Fibroblast of skin of abdomen (primary cell): ENCODE measurements at places on chromosomes 5 and 9.

DNA sequence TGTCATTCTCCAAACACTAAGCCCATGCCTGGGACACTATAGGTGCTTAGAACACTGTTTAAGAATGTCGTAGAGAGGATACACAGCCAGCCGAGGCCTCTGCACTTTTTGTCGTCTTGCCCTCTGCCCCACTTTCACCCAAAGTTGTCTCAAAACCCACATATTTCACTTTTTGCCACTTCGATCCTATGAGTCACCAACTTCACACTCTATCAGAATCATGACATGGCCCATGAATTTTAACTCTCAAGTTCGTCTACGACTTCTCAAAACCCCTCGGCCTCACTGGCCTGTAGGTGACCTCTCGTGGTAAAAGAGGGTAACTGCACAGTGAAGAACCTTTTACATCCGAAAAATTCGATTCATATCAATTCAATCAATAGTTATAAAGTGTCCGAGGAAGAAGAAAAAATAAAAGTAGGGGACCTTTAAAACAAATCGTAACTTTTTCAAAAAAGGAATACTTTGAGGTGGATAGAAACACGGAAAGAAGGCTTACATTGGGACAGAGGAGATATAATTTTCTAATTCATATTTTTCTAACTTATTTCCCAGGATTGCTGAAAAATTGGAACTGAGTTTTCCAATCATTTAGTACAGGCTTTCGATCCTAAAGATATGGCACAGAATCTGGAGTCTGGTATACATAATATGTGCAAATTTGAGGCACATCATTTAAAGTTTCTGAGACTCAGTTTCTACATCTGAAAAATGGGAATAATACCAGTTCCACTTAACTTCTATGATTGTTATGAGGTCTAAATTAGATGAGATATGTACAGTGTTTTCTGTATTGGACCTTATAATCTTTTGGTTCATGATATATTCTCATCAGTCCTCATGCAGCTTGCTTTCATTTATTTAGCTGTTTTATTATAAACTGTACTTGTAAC, 122.6 kb downstream of the APBA1 start:
- peak; percentile 59 for DNase-seq

- peak; percentile 56 for DNase-seq
Measured at GRCh38 chr9:115786321-115786720, 367.3 kb upstream of the PAPPA start.

DNA sequence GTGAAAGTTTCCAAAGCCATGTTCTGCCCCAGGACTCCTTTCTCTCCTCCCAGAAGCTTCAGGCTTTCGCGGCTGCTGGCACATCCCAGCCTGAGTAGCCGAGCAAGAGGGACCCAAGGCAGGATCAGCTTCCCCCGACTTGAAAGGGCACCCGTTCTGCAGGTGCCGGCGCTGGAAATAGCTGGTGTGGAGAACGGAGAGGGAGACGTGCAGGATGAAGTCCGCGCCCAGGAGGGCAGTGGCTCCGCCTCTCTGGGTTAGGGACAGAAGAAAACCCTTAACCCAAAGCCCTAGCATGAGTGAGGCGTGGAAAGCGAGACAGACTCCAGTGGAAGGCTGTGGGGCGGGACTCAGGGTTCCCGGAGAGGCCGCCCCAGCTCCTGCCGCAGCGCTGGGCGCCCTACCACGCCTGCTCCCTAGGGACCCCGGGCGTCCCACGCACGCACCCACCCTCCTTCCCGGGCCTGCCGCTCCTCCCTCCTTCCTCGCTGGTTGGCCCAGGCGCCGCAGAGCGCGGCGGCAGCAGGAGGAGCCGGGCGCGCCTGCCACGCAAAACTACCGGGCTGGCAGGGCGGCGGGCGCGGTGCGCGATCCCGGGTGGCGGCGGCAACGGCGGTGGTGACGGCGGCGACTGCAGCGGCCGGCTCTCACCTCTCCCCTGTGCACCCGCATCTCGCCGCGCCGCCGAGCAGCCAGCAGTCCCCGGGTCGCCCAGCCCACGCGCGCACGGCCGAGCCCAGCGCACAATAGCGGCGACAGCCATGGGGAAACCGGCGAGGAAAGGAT, at the start of gene SLC1A1:
Gene SLC1A1 (plus strand): TSS at position 550 of the 786 bp plus-strand sequence. CDS start 212 bp downstream, at position 762.
- peak; percentile 25 for DNase-seq

- peak; percentile 95 for DNase-seq
Measured at GRCh38 chr5:76805821-76806505, 12.9 kb upstream of the F2RL1 start.

DNA sequence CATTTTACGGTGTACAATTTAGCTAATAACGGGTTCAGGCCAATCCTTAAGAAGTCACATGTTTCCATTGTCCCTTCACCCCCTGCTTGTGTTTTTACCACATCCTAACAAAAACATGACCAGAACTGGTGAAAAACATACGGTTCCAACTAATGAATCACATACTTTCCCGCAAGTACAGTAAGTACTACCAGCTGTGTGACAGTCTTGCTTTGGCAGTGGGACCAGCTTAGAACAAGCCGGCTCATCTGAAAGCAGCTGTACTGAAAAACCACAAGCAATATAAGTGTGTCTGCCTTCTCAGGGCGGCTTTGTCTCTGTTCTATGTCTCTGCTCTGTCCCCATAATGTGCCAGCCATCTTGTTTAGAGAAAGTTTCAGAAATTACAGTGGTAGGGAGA, 242.5 kb downstream of the BNC2 start:
- peak; percentile 98 for DNase-seq

- DNase-seq, result no peak
Measured at GRCh38 chr9:131826966-131827525, 87.2 kb upstream of the RAPGEF1 start.

GRCh38 chr5:150278916-150279315, 10.7 kb downstream of the CAMK2A start:
- DNase-seq, result peak; percentile 89

DNA sequence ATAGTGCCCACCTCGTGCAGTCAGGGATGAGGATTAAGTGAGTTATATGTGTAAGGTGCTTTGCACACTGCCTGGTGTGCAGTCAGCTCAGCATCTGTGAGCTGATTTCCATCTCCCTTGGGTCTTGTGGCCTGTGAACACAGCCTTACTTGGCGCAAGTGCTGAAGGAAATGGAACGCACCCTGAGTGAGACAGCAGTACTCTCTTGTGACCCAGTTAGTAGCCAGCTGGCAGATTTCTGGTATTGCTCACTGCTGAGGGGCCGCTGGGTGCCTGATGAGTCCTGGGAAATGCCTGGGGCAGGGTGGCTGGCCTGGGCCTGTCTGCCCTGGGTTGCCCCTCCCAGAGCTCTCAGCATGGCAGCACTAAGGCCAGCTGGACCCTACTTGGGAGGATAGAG, 90.9 kb upstream of the BOD1 start:
- peak; percentile 13 for DNase-seq

DNA sequence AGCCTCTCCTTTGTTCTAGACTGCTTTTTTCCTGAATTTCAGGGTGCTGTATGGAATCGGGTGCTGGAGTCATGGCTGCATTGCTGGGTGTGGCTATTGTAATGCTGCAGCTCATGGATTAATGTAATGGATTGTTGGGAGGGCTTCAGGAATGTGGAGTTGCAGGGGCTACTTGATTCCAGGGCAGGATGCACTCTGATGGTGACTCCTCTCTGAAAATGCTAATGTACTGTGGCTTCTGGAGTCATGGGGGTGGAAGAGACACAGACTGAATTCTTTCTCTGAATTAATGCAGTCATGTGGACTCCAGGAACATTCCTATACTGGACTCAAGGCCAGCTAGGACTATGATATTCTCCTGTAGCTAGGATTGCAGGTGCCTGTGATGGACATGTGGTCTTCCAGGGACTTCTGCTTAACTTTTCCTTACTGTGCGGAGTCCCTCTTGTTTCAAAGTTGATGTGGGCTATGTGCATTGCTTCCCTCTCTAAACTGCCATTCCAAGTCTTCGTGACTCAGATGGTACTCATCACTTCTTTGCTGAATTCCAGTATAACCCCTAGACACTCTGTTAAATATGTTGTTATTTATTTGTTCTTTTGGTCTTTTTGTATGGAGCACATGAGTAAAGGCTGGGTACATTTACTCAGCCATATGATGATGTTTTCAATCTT, 396.2 kb downstream of the KCTD16 start:
- DNase-seq, result peak; percentile 35

DNA sequence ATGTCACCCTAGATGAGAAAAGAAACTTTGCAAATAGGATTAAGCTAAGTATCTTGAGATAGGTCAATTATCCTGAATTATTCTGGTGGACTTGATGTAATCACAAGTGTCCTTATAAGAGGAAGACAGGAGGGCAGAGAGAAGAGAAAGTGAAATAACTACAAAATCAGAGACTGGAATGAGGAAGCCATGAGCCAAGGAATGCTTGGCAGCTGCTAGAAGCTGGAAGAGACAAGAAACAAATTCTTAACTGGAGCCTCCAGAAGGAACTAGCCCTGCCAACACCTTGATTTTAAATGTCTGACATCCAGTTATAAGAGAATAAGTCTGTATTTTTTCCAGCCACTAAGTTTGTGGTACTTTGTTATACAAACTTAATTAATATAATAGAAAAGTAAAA, 480.0 kb downstream of the NR2F1-AS1 start:
- peak; percentile 14 for DNase-seq

- no peak for DNase-seq
Measured at GRCh38 chr9:35267710-35268109, 105.9 kb downstream of the UNC13B start.

- DNase-seq, result no peak
Measured at GRCh38 chr5:85841653-85842052, 776.1 kb upstream of the COX7C start.

DNA sequence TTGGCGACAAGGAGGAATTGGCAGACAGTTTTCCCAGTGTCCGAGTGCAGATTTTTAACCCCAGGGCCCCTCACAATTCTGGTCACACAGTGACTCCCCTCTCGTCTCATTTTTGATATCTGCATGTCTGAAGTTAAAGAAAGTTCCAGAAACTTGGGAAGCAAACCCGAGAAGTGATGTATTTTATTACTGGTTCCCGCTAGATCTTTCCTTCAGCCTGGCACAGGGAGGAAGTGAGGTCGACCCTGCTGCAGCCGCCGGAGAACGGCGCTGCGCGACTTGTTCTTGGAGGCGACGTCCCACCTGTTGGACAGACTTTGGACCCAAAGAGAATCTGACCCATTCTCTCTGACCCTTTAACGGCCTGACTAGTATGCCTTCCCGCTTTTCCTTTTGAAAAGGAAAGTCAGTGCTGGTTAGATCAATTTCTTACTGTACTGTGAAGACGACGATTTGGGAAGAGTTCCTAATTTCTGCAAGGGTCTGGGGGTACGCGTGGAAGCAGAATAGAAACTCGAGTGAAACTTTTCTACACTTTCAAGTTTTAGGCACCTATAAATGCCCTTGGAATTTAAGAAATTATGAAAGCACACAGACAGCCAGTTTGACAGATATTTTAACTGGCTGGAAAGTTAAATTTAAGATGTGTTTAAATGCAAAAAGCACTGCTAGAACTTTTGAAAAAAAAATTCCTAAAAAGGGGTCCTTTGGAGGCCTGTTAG, 744 bp downstream of the OTULIN start:
- DNase-seq, result no peak

GRCh38 chr5:177473443-177474001, at the start of gene DBN1:
Gene DBN1, minus strand, starts transcription at chr5:177473634. Its CDS starts 113 bp downstream, at chr5:177473521.
- DNase-seq, result peak; percentile 80

GRCh38 chr9:131290036-131290766, 678 bp downstream of the PLPP7 start:
- DNase-seq, result no peak

DNA sequence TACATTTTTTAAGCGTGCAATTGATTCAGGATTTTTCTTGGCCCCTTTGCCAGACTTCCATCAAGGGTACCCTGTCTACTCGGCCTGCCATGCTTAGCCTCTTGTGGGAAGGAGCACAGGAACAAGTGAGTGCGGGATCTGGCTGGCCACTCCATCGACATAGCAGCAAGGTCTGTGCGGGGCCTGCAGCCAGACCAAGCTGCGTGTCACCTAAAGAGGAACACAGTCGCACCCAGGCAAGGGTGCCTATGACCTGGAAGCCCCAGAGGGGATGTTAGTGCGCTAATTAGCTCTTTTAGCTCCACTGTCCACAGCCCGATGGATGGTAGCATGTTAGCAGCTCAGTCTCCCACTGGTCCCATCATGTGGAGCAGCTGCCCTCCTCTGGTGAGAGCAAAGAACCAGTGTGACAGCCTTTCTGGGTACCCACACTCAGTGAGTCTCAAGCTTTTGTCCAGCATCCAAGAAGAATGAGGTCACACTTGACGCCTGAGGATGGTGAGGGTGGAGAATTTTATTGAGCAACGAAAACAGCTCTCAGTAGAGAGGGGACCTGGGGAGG, 38.7 kb downstream of the FTMT start:
- no peak for DNase-seq

DNA sequence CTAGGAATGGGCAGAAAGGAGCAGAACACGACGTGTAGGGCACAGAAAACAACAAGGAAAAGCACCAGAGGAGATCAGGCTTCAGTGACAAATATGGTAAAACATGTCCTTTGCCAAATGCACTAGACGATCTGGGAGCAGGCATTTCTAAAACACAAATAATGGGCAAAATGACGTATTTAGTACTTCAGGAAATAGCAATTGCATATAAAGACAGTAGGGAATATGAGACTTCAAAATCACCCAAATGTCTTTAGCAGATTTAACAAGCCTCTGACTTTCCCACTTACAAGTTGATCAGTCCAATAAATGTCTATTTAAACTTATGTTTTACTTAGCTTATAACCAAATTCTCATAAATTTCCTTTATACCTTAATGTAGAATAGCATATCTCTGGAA, 969.6 kb upstream of the C9orf72 start:
- DNase-seq, result no peak

DNA sequence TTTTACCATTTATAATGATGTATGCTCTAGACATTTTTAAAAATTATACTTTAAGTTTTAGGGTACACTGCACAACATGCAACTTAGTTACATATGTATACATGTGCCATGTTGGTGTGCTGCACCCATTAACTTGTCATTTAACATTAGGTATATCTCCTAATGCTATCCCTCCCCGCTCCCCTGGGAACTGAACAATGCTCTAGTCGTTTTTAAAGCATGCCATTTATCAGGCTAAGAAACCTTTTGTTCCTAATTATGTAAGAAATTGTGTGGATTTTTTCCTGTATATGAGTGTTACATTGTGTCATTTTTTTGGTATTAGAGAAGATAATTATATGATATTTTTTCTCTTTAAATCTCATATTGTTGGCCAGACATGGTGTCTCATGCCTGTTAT, 72.8 kb upstream of the SGCD start:
- peak; percentile 48 for DNase-seq

GRCh38 chr5:32410630-32411029, 33.9 kb downstream of the ZFR start:
- DNase-seq, result no peak

DNA sequence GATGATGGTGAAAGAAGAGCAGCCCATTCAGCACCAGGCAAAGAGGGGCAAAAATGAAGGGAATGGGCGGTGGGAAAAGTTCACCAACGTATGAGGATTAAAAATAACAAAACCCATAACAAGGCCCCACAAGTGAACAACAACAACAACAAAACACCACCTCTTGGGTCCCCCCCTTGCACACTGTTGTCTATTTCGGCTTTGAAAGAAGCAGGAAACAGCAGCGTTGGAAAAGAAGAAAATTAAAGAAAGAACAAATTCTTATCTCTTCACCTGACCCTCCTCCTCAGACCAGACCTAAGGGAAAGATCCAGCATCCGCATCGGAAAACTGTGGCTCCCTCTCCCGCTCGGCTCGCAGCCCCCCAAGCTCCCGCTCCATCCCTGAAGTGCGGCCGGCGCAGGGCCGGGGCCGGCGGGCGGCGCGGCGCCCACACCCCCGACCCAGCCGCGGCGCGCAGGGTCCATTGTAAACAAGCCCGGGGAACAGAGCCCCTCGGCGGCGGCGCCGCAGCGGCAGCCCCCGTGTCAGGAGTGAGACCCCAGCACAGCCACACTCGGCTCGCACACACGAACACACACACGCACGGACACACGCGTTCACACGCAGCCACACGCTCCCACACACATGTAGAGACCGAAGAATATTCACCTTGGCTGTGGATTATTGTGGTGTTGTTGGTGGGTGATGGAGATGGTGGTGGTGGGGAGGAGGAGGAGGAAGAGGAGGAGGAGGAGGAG, 535 bp downstream of the RFX3 start:
- no peak for DNase-seq
